ENCODE measurements at places on chromosomes 1 and 21.
A peak's percentile ranks its signal among the peaks of the same experiment; 100 is the strongest.

- DNase-seq, result no peak
These were observed 26.2 kb downstream of the RASAL2 start for GRCh38 chr1:178120088-178120487.

GRCh38 chr1:167898578-167899222 is 15.2 kb downstream of the ADCY10 start:
- no peak for DNase-seq

DNA sequence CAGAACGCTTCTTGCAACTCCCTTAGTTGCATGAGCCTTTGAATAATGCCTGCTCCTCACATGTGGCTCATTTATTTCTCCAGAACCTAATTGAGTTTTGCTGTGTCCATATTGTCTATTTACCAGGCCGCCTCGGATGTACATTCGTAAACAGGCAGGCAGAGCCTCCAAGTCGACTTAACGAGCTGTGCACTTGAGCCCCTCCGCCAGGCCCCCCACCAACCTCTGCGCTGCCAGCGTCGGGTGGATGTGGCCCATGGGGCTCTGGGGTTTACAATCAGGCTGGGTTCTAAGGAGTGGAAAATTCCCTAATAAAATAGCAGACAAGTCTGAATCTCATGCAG is 106.1 kb downstream of the NPHP4 start:
- no peak for DNase-seq

- DNase-seq, result peak; percentile 61
These were observed 62.8 kb upstream of the ZBTB40 start for GRCh38 chr1:22388671-22389450.

GRCh38 chr1:92503043-92503925 is 16.6 kb upstream of the GFI1 start:
- no peak for DNase-seq

DNA sequence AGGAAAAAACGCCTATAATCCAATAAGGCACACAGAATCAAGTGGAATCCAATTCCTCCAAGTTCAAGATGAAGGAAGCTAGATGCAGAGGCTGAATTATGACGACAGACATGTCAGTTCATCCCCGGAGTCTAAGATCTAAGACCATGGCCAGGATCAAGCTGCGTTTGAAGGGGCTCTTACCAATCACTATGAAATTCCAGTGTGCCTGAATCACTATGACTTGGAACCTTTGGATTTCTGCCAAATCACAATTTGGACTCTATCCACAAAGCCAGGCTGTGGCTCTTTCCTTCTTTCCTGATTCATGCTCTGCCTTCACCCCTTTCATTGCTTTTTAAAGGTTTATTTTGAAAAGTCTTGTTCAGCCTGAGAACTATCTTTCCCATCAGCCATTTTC is 17.1 kb downstream of the OLIG2 start:
- peak; percentile 65 for DNase-seq

DNA sequence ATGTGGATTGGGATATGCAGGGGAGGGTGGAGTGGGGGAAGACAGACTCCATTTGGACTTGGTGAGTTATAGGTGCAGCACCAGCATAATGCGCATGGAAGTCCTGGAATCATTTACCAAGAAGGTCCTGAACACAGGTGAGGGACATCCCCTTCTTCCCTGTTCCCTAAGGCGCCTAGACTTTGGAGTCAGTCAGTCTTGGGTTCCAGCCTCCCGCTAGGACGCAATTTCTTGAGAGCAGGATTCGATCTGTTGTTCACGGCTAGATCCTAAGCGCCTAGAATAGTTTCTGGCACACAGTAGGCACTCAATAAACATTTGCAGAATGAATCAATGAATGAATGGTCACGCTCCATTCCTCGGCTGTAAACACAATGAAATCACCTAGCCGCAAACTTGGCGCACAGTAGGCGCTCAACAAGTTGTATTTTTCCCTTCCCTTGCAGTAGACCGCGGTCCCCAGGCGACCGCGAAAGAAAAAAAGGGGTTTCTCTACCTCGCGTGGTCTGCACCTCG is 1.0 kb upstream of the AK4 start:
- DNase-seq, result no peak

DNA sequence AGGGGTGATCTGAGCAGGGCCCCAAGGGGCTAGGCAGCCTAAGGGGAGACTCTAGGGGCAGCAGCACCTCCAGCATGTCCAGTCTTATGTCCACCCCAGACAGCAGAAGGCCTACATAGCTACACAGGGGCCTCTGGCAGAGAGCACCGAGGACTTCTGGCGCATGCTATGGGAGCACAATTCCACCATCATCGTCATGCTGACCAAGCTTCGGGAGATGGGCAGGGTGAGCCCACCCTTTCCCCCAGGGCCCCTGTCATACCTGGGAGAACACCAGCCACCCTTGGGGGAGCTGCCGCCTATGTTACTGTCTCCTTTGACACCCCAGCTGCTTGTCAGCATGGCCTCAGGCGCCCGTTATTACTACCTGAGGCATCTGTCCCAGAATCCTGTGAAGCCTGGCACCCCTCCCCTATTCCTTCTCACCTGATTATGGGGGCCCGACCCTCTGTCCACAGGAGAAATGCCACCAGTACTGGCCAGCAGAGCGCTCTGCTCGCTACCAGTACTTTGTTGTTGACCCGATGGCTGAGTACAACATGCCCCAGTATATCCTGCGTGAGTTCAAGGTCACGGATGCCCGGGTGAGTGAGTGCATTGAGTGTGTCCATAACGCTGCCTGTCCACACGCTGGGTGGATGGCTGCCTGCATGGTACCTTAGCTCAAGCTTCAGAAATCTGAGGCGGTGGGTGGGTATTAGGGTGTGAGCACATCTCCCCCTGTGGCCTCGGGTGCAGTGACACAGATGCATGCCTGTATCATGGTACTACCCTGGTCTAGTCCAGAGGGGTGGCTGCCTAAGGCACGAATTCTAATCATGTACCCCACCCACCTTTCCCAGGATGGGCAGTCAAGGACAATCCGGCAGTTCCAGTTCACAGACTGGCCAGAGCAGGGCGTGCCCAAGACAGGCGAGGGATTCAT is 29.7 kb upstream of the KDM4A start:
- no peak for DNase-seq

- DNase-seq, result peak; percentile 51
These were observed 611 bp upstream of the AKT3 start for GRCh38 chr1:243850452-243851256.

DNA sequence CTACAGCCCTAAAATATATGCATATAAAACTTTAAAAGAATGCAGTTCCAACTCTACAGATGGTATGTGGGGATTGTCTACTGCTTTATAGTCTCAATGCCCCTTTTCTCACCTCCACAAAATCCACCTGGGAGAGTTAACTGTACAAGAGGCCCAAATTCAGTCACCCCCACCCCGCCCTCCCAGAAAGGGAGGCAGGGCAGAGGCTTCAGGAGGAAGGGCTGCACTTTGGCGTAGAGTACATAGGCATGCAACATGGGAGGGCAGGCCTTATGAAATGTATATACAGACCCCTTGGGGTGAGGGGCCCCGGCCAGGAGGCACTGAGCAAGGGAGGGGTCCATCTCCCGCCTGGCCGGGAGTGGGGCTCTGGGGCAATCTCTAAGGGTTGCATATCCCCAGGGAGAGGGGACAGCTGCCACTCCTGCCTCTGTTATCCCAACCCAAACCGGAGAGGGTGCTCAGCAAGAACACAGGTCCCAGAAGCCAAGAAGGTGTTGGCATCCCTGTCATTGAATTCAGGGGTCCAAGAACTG is 1.3 kb upstream of the PYGO2 start:
- no peak for DNase-seq

DNA sequence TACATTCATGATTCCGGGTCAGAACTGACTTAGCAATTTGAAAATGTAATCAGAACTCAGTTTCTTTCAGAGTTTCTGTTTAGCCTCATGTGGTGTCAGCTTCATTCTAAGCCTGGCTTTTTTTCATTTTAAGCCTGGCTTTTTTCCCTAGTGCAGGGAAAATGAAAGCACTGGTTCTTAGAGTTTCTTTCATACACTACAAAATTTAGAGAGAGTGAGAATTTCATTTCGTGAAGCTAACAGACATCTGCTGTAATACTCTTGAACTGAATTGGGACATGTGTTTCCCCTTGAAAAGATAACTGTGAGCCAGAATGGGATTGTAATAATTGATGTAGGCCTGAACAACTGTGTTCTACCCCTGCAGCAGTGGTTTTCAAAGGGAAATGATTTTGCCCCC is 95.3 kb upstream of the KIAA0040 start:
- DNase-seq, result no peak

- DNase-seq, result no peak
These were observed 645.9 kb upstream of the ADGRL4 start for GRCh38 chr1:79652426-79652825.

- no peak for DNase-seq
These were observed 130.9 kb downstream of the SEC16B start for GRCh38 chr1:177838907-177839485.

GRCh38 chr1:203401199-203401877 is 50.4 kb upstream of the FMOD start:
- no peak for DNase-seq

- DNase-seq, result no peak
These were observed 6.2 kb upstream of the KCNA10 start for GRCh38 chr1:110525249-110525595.

GRCh38 chr1:214698559-214698958 is 95.6 kb downstream of the CENPF start:
- DNase-seq, result no peak

DNA sequence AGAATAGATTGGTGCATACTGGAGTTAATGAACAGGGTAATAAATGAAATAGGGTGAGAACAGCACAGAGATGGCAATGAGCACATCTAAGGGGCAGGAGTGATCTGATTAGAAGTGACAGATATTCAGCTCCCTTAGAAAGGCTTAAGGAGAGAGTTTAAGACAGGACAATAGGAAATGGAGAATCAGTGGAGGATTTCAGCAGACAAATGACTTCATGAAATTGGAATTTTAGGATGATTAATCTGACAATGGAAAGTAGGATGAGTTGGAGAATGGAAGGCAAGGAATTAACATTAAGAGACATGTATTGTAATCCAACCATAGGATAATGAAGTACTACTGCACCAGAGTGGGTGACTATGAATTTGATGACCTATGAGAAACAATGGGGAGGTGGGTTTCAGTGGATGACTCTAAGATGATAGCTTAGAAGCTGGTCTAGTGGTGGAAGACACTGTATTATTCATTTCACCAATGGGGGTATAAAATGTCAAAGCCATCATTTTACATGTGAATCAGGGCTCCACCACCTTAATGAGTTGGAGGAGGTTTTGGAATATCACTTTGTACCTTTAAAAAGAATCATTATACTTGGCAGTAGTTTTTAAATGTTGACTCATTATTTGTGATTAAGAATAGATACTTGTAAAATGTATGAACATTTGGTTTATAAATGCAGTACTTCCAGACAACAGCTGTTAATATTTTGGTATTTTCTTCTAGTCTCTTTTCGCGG is 139.1 kb downstream of the PLA2G4A start:
- DNase-seq, result peak; percentile 32

DNA sequence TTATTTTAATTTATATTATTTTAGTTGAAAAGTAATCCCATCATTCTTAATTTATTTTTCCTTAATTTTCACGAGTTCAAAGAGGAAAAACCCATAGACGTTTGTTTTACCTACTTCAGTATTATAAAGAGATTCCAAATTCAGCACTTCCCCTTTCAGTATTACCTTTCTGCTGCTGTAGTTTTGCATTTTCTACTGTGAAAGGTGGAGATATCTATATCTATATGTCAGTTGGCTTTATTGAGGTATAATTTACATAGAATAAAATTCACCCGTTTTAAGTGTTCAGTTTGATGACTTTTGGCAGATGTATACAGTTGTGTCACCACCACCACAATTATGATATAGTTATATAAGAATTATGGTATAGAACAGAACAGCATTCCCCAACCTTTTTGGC is 33.0 kb downstream of the MAST2 start:
- no peak for DNase-seq

- no peak for DNase-seq
These were observed 5.1 kb downstream of the SH2D1B start for GRCh38 chr1:162406811-162407210.

DNA sequence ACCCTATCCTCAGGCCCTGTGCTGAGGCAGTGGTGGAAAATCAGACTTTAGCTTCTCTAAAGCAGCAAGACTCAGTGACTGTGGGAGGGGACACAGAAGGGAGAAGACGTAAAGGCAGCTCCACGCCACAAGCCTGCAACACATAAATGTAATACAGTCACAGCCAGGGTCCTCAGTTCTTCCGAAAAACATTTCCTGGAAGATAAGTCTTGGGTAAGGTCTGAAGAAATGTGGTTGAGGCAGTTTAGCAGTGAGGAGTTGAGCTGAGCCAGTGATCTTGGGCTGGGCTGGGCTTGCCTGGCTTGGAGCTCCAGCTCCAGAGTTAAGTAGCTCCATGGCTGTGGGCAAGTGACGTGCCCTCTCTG is 127.8 kb upstream of the ADAR start:
- DNase-seq, result no peak

- DNase-seq, result no peak
These were observed 17.2 kb downstream of the KIF26B start for GRCh38 chr1:245172026-245172425.

DNA sequence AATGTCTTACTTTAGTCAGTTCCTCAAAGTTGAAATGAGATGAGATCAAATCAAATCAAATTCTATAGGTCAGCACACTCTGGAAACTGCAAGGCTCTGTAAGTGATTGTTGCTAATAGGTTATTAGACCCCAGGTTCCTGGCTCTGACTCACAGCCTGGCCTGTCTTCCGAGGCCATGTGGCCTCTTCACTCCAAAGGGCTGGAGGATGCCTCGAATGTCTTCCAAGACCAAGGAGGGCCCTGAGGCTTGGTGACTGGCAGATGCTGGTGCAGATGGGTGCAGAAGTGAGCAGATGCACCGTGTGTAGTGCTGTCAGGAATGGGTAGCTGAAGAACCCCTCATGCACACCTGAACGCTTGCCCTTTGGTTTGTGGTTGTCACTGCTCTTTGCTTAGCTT is 113.4 kb downstream of the MAB21L3 start:
- no peak for DNase-seq

DNA sequence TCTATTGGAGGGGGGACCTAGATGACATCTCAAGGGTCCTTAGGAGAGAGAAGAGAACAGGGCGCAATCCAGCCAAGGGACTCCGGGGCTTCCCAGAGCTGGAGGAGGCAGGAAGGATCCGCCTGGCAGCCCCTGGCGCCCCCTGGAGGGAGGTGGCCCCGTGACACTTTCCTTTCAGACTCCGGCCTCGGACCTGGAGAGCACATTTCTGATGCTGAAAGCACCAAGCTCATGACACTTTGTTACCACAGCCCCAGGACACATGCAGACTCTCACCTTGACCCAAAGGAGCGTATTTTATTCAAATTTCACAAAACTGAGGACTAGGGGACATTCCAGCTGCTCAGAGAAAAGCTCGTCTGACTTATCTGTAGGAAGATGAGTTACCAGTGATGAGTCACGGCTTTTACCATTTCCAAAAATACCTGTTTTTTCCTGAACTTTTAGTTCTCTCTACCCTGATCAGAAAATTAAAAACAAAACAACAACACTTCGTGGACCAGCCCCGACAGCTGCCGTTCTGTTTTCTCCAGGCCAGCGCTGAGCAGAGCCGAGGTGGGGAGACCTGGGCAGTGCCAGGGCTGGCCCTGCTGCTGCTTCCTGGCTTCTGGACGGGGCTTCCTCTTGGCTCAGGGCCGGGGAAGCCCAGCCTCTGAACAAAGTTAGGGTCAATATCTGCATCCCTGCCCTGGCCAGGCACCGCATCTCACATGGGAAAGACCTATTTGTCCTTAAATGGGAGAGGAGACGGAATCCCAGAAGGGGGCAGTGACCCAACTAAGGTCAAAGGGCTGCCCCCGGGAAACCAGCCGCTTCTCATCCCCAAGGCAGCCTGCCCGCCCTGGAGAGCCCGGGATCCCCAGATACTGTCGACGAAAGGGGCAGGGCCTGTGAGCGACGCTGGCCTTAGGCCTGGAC is 21.6 kb upstream of the POFUT2 start:
- DNase-seq, result no peak

GRCh38 chr1:110173466-110174105 is 23.3 kb downstream of the SLC6A17 start:
- no peak for DNase-seq

Measured in fibroblast of skin of left biceps (primary cell).